ENCODE measurements at places on chromosomes 11 and 22. TPM values are rescaled to one million over a fixed set of nuclear protein-coding genes. Genes with fewer than 3 reads are reported as not detected.

GRCh38 chr22:49553076-49553475, 274.6 kb downstream of the BRD1 start:
- no peak for DNase-seq

GRCh38 chr11:126337126-126337473, 18.4 kb upstream of the ST3GAL4 start:
- DNase-seq, result no peak

DNA sequence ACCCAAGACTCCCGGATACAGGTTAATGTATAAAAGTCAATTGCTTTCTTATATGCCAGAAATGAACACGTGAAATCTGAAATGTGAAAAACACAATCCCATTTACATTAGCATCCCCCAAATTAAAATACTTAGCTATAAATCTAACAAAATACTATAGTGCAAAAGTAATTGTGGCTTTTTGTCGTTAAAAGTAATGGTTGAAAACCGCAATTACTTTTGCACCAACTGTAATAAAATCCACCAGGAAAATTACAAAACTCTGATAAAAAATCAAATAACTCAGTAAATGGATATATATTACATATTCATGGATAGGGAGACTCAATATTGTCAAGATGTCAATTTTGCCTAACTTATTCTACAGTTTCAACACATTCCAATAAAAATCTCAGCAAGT, 4.6 kb downstream of the TMEM225 start:
- DNase-seq, result no peak

- DNase-seq, result no peak
Observed at GRCh38 chr11:197741-198235, 4.9 kb downstream of the SCGB1C1 start.

DNA sequence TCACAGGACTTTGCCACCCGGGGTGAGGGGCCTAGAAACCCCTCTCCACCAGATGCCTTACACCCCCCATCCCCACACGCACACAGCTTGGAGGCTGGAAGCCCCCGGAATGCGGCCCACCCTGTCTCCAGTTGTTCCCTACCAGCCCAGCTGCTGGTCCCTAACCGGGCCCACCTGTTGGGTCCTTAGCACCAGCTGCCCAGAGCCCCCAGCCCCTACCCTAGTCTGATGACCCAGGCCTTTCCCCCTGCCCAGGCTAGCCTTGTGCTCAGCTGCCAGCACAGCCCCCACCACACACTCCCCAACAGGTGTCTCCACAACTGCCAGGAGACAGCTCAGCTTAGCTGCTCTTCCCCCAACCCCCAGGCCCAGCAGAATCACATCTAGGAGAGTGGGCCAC, 67.1 kb downstream of the CDKN1C start:
- no peak for DNase-seq

APBB1 gene
- total RNA-seq, result 65.5 TPM

PIWIL4 gene
- 17.2 TPM for total RNA-seq

HIPK3 gene
- total RNA-seq, result 90.4 TPM

Data from prostate gland (tissue), 2 donors.